ENCODE measurements at places on chromosomes 13 and 19.

GRCh38 chr13:41791056-41791455 lies 169.9 kb downstream of the VWA8 start:
- no peak for DNase-seq

- peak; percentile 17 for DNase-seq
Observed at GRCh38 chr13:84645196-84646012, 763.1 kb upstream of the SLITRK1 start.

DNA sequence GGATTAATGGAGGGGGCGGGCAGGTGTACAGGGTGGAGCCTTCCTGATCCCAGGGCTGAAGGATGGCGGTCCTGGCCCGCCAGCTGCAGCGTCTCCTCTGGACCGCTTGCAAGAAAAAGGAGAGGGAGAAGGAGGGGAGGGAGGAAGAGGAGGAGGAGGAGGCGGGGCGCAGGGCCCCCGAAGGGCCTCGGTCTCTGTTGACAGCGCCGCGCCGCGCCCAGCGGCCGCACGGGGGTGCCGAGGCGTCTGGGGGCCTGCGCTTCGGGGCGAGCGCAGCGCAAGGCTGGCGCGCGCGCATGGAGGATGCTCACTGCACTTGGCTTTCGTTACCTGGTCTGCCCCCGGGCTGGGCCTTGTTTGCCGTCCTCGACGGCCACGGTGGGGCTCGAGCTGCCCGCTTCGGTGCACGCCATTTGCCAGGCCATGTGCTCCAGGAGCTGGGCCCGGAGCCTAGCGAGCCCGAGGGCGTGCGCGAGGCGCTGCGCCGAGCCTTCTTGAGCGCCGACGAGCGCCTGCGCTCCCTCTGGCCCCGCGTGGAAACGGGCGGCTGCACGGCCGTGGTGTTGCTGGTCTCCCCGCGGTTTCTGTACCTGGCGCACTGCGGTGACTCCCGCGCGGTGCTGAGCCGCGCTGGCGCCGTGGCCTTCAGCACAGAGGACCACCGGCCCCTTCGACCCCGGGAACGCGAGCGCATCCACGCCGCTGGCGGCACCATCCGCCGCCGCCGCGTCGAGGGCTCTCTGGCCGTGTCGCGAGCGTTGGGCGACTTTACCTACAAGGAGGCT lies at the start of gene PPM1N:
Gene PPM1N (plus strand): TSS at position 33 of the 785 bp plus-strand sequence. CDS start 30 bp downstream, at position 63.
- DNase-seq, result no peak

- no peak for DNase-seq
Observed at GRCh38 chr13:46726347-46726746, 70.6 kb downstream of the ESD start.

DNA sequence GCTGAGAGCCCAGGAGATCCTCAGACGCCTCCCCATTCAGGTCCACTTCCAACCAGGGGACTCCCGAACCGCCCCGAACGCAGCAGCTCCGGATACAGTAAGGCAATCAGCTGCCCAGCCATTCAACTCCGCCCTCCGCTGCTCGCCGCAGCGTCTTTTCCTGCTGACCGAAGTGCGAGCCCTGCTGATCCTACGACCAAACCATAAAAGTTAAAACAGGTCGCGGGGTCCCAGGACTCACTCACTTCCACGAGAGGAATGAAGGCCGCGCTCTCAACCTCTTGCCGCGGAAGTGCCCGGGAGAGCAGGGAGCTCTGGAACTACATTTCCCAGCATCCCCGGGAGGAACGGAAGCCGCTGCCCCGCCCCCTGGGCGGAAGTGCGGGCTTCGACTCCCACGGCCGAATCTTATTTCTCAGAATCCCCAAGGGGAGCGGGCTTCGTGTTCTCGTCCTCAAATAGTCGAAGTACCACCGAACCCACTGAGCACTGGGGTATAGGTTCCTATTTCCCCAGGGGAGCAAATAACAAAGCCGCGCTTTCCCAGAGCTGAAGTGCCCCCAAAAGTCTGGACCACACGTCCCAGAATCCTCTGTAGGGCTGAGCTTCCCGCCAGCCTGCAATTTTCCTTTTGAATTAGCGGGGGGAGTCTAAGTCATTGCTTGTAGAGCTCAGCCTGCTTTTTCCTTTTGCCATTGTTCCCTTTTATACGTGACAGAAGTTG lies at the start of gene ZNF45:
Gene ZNF45 (minus strand): TSS at position 298 of the 724 bp plus-strand sequence. CDS start 13,097 bp downstream, outside the sequence.
- peak; percentile 87 for DNase-seq

- DNase-seq, result no peak
Observed at GRCh38 chr13:39020853-39021462, 16.9 kb downstream of the PROSER1 start.

DNA sequence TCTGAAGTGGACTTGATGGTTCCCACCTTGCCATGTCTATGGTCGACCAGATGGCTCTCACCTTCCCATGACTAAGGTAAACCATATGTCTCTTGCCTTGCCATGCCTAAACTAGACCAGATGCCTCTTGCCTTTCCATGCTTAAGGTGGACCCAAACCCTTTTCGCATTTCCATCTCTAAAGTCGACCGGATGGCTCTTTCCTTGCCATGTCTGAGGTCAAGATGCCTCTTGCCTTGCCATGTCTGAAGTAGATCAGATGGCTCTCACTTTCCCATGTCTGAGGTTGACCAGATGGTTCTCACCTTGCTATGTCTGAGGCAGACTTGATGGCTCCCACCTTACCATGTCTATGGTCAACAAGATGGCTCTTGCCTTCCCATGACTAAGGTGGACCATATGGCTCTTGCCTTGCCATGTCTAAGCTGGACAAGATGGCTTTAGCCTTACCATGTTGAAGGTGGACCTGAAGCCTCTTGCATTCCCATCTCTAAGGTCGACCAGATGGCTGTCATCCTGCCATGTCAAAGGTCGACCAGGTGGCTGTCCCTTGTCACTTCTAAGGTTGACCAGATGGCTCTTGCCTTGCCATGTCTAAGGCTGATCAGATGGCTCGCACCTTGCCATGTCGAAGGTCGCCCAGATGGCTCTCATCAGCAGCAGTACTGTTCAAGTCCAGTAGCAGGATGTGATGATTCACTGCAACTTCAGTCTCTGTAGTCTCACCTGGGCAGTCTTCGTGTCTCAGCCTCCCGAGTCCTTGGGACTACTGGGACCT lies 1439.4 kb downstream of the UQCRFS1 start:
- no peak for DNase-seq

GRCh38 chr13:67146523-67147130 lies 83.5 kb downstream of the PCDH9 start:
- DNase-seq, result no peak

GRCh38 chr19:35213663-35214632 lies 14.6 kb downstream of the FAM187B start:
- peak; percentile 97 for DNase-seq

DNA sequence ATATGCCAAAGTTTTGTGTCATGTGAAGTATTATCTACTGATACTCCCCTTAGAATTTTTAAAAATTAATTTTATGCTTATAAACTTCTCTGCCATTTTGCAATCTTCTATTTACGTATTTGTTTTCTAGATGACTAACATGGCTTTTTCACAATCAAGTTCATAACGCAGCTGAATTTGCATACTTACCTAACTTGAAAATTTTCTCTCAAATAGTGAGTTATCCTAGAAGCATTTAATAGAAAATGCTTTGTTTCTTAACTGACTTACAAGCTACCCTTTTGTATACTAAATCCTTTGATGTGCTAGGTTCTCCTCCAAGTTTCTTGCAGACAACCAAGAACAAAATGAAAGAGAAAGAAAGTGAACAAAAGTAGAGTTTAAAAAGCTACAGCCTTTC lies 683.5 kb downstream of the LIG4 start:
- DNase-seq, result no peak

GRCh38 chr19:58123354-58123753 lies 25.3 kb upstream of the ZSCAN18 start:
- no peak for DNase-seq

DNA sequence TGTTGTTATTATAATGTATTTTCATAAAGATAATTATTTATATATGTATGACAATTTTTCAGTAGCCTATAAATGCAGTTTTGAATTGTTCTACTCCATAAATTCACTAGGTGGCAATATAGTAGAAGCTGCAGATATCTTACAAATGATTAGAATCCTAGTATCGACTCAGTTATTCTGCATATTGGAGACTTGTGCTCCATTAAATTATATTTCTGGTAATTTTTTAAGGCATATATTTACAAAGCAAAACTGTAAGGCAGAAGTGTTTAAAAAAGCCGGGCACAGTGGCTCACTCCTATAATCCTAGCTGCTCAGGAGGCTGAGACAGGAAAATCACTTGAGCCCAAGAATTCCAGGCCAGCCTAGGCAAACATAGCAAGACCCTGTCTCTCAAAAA lies 58.7 kb downstream of the DPY19L3 start:
- DNase-seq, result peak; percentile 4

DNA sequence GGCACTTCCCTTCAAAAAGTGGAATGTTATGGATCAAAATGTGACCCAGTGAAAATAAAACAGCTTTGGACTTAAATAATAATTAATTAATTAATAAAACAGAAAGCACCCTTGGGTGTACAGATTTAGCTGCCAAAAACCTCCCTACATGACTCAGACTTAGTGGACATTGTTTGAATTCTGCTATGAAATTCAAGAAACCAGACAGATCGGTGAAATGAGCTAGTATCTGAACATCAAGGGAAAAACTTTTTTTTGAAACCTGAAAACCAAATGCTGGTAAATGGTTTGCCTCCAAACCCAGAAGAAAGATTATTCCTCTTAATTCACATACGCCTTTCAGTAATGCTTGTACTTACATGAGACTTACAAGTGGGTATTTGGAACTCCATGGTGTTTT lies 33.5 kb downstream of the SOX21 start:
- no peak for DNase-seq

DNA sequence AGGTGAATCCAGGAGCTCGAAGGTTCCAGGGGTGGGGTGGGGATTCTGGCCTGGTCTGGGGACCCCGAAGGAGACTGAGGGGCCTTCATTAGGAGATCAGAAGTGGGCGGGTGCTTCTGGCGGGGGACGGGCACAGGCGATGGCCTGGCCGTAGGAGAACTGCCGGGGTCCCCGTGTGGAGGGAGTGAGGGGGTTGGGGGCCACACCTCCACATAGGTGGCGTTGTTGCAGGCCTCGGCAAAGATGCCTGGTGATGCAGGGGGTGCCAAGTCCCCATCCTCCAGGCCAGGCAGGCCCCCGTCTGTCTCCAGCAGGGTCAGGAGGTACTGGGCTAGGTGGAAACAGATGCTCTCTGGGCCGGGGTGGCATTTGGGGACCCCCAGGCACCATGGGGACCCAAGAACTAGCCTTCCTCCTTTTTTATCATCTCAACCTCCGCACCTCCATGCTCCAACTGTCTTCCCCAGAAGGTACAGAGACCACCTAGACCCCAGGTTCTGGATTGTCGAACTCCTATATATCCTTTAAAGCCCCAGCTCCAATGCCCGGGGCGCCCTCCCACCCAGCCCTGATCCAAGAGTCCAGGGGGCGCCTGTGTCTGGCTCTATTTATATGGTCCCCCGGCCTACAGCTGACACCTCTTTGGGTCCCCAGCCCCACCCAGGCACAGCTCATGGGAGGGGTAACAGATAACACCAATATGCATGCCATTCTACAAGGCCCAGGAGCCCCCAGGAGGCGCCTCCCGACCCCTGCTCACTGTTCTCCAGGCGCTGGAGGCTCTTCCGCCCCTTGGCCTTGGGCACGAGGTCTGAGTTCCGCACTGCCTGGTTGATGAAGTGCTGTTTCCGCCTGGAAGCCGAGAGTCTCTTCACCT lies 8.2 kb downstream of the RNU6-9 start:
- DNase-seq, result no peak

DNA sequence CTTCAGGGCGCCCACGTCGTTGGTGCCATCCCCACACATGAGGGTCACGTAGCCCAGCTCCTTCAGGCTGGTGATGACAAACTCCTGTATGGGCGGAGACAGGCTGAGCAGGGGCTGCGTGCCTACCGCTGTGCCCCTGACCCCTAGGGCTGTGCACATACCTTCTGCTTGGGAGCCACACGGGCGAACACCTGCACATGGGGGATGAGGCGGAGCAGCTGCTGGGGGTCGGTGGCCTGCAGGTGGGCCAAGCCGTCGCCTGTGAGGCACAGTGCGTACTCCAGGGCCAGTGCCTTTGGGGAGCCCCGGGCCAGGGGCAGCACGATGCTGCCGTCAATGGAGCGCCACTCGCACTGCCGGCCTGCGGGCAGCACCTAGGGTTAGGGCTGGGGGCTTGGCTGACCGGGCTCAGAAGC lies 6.1 kb upstream of the GMIP start:
- DNase-seq, result no peak

GRCh38 chr13:77172650-77173049 lies 145.7 kb upstream of the FBXL3 start:
- no peak for DNase-seq

Measured in HS-27A (cell line).